Vein endothelial cell (primary cell): ENCODE measurements at places on chromosomes 3 and 15. TPM values are rescaled to one million over a fixed set of nuclear protein-coding genes. Genes with fewer than 3 reads are reported as not detected.

ELL3 gene
- total RNA-seq, result 1.5 and 3.6 TPM in 2 replicates

CSPG5 gene
- 0.65 and 0.67 TPM in 2 replicates for total RNA-seq

SACM1L gene
- total RNA-seq, result 23.5 and 27.0 TPM in 2 replicates

SLITRK3 gene
- not detected in 2 replicates for total RNA-seq

STRIT1 gene
- total RNA-seq, result not detected in 2 replicates

OCA2 gene
- total RNA-seq, result 0.10 TPM in 1 of 2 replicates, not detected in the other

PLCB2 gene
- 0.33 and 1.1 TPM in 2 replicates for total RNA-seq

NPAP1 gene
- total RNA-seq, result not detected in 2 replicates

TM6SF1 gene
- 26.3 and 38.2 TPM in 2 replicates for total RNA-seq
